T follicular helper cell (primary cell): ENCODE measurements at places on chromosomes 3 and 15.

DNA sequence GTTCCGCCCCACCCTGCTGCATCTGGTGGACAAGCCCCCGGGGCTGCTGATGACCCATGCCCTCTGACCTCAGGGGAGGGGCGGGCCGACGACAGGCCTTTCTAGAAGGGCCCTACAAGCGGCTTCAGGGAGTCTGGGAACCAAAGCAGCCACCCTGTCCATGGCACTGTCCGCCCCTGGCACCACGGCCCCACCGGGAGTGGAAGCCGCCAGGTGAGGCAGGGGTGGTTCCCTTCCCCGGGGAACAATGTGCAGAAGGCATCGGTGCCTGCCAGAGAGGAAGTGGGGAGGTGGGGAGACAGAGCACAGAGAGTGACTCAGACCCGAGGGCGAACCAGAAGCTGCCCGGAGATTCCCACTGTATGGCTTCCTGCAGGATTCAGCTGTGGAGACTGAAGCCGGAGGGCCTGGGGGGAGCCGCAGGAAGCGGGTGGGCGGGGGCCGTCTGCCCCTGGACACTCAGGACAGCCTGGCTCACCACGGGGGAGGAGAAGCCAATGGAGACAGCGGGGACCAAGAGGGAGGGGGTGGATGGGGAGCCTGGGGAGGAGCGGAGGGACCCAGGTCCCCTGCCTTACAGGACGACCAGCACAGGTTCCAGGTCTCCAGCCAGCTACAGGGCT, 134.0 kb downstream of the TPRA1 start:
- no peak for DNase-seq

DNA sequence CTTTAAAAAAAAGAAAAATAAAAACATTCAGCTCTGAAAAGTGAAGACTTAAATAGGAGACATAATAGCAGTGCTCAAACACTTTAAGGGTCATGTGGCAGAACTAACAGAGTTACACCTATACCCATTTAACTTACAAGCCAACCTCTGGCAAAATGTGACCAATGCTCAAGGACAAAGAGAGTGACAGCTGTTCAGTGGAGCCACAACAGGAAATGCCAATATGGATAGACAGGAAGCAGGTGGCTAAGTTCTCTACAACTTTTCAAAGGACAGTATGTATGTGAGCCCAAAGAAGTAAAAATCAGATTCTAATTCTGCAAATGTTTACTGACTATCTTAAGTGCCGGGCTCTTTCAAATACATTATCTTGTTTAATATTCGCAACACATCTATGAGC, 3.4 kb downstream of the TMCC1 start:
- no peak for DNase-seq

GRCh38 chr3:145370870-145371269, 790.1 kb downstream of the PLOD2 start:
- no peak for DNase-seq

DNA sequence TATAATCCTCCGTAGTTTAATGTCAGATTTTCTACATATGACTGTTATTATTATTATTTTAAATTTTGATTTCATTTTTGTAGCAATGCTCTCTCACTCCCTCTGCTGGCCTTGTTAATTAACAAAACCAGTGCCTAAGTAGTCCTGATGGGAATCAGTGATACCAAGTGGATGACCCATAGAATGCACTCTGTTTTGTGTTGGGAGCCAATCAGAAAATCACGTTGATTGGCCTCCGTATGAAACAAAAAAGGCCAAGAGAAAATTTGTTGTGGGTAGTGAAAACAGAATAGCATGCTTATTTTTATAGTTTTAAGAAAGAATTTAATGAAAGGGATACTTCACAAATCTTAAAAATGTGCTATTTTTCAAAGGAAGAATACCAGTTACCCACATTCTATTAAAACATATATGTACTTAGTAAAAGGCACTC, 34.4 kb upstream of the MEIS2 start:
- no peak for DNase-seq

- no peak for DNase-seq
Measured at GRCh38 chr3:194212845-194213331, 76.9 kb downstream of the HES1 start.

- no peak for DNase-seq
Measured at GRCh38 chr3:174002543-174002942, 605.0 kb downstream of the NLGN1 start.

DNA sequence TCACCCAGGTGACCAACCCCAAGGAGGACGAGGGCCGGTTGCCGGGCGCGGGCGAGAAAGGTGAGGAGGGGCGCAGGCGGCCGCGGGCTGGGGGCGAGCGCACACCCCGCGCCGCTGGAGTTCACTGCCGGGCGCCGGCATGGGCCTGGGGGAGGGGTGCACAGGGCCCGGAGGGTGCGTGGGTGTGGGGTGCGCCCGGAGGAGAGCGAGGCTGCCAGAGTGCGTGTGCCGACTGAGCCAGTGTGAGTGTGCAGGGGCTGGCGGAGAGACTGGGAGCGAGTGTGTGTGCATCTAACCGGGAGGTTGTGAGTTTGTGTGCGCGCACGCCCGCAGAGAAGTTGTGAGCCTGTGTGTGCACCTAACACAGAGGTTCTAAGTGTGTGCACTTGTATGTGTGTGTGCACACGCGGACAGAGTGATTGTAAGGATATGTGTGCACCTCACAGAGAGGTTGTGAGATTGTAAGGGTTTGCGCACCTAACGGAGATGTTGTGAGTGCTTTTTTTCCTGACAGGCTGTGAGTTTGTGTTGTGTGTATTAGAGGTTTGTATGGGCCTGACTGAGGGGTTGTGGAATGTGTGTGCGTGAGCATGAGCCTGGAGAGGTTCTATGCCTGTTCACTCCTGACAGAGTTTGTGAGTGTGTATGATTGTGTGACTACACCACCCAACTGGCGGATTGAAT, 681 bp downstream of the CTDSPL start:
- DNase-seq, result no peak

GRCh38 chr3:87595798-87596197, 319.4 kb upstream of the POU1F1 start:
- DNase-seq, result no peak

- no peak for DNase-seq
Measured at GRCh38 chr3:177731644-177732268, 534.5 kb upstream of the TBL1XR1 start.

- no peak for DNase-seq
Measured at GRCh38 chr3:192339214-192339613, 388.1 kb downstream of the FGF12 start.

- no peak for DNase-seq
Measured at GRCh38 chr3:47956521-47956920, 59.7 kb downstream of the MAP4 start.

- no peak for DNase-seq
Measured at GRCh38 chr15:66783314-66783713, 81.3 kb downstream of the SMAD6 start.

DNA sequence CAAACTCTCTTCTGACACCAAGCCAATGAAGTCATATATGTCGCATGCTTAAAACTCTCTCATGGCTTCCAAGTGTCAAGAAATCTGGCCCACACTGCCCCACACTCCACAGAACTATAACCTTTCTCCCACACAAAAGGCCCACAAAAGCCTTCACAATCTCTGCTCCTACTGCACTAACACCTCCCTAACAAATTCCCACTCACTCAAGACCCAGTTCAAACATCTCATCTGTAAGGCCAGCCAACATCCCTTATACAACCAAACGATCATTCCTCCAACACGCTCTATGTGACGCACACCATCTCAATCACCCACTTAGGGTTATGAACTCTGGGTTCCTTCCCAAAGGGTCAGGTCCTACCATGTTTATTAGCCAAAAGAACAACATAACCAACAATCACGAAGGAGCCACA, 13.5 kb downstream of the TBC1D2B start:
- no peak for DNase-seq

DNA sequence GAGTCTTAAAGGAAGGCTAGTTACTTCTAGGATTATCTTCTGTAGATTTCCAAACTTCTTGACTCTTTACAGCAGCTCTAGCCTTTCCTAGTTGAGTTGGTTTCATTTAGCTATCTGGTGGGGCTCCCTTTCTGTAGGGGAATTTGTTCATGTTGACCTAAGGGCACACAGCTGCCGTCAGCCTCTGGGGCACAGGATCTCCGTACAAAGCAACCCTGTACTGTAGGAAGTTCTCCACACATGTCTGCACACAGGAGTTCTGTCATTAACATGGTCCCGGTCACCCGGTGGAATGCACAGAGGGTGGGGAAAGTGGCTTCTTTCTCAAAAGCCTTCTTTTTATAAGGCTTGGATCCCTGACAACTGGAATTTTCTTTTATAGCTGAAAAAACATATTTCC, 88.7 kb upstream of the TNIK start:
- DNase-seq, result no peak

GRCh38 chr3:182027366-182027765, 315.6 kb downstream of the SOX2 start:
- no peak for DNase-seq

DNA sequence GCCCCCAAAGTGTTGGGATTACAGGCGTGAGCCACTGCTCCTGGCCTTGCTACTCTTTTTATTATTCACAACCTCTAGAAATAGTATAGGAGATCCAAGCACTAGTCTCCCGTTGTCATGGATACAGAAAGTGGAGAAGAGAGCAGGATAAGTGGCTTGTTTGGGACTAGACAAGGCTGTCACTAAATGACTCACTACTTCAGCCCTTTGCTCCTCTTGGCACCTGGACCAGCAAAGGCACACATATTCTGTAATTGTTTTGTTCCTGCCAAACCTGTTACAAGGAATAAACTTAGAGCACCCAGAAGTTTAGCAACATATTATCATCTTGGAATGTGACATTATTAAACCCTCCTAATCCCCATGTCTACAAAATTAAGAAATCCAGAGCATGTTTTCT, 427.2 kb upstream of the THBS1 start:
- no peak for DNase-seq

- no peak for DNase-seq
Measured at GRCh38 chr15:91878319-91878870, 24.9 kb downstream of the SLCO3A1 start.

GRCh38 chr15:45169608-45170480, 17.9 kb downstream of the SHF start:
- DNase-seq, result no peak

DNA sequence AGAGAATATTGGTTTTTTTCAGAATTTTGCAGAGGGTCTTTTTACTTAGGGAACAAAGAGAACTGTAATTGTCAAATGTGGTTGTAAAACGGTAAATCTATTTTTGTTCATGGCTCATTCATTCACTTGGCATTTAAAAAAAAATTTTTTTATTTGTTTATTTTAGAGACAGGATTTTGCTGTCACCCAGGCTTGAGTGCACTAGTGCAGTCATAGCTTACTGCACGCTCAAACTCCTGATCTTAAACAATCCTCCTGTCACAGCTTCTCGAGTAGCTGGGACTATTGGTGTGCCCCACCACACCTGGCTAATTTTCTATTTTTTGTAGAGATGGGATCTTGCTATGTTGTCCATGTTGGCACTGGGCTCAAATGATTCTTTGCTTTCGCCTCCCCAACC, 301.8 kb downstream of the LPP start:
- no peak for DNase-seq

- no peak for DNase-seq
Measured at GRCh38 chr15:70210528-70210927, 112.8 kb upstream of the TLE3 start.

- DNase-seq, result no peak
Measured at GRCh38 chr3:108150200-108150599, 59.4 kb upstream of the CD47 start.

DNA sequence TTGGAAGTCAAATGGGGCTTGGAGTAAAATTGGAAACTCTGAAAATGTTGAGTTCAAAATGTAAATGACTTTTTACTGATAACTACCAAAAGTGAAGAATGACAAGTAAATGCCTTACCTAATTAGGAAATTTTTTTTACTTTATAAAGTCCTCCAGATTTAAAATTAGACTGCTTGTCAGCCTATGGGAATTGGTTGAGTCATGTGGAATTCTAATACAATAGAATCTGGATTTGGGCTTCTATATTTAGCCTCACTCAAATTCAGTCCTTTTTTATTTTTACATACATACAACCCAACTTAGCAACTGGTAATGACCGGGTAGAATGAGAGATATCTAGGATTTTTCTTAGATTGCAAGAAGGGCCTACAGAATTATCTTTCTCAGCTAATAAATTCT, 158.9 kb upstream of the CADPS start:
- DNase-seq, result no peak

DNA sequence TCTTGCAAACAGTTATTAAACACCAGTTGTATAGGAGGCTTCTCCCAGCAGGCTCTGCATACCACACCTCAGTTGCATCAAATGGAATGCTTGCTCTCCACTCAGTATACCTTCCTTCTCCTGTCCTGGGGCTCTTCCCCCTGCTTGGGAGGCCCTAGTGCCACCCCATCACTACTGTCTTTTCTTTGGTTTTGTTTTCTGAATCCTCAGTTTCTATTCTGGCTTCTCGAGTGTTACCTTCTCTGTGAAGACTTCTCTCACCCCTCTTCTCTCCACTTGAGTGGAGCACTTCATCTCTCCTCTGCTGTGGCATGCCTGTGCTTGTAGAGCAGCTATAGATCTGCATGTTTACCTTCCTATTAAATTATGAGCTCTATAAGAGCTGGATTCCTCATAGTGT, 75.7 kb upstream of the TPRG1 start:
- DNase-seq, result no peak

DNA sequence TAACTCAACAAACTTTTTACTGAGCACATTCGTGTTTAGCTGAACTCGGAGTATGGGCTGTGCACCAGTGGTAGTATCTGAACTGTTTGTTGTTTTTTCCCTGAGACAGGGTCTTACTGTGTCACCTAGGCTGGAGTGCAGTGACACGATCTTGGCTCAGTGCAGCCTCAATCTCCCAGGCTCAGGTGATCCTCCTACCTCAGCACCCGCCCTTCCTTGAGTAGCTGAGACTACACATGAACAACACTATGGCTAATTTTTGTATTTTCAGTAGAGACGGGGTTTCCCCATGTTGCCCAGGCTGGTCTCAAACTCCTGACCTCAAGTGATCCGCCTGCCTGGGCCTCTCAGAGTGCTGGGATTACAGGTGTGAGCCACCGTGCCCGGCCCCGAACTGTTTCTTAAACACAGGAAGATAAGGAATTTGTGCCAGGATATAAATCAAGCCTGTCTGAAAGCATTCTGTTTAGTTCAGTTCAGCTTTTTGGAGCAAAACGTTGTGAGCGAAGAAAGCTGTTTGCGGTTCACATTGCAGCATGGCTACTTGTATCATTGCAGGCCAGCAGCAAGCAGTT, 40.4 kb upstream of the SKOR1 start:
- DNase-seq, result no peak

GRCh38 chr3:165193366-165194254, 2.6 kb downstream of the SLITRK3 start:
- no peak for DNase-seq
